ENCODE measurements at places on chromosomes 1 and 21.

DNA sequence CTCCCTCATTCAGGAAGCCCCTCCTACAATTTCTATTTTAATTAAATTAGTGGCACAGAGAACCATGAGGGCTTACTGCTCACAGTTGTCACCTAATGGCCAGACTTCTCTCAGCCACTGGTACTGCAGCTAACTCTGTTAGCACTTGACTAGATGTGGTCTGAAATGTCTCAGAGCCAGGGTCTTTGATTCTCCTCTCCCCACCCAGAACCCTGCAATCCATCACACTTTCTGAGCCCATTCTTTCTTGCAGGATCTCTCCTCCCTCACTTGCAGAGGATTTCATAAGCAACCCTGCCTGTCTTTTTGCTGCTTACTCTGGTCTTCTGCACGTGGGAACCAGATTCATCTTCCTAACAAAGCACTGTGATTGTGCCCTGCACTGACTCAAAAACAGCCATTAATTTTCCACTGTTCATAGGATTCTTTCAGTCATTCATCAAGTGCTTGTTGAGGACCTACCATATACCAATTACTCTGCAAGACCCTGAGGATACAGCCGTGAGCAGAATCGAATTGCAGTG, 108.4 kb downstream of the EDEM3 start:
- DNase-seq = no peak

- DNase-seq = no peak
Measured at GRCh38 chr21:33800753-33801423, 114.7 kb downstream of the ATP5PO start.

DNA sequence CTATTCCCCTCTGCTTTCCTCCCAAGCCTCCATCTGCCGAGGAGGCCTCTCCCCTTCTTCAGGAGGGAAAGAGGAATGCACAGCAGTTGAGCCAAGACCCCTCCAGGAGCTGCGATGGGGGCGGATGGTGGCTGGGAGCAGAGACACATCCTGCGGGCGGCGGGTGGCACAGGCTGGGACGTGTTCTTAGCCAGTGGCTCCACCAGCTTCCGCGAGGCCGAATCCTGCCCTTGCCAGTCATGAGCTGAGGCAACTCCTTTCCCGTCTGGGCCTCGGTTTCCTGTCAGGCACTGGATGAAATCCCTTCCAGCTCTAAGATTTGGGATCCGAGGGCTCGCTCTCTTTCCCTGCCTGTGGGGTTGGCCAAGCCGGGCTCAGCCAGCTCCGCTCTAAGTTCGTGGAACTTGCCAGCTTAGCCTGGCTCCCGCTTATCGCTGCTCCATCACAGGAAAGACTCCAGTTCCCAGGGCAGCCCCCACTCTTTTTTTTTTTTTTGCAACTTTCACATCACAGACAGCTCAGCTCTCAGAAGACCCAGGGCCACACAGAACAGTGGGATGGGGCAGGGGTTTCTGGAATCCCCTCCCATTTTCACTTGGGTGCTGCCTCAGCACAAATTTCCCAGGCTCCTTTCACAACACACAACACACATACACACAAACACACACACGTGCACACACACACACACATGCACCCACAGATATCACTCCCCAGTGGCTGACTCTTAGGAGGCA, 506 bp downstream of the MYOM3 start:
- DNase-seq = no peak

DNA sequence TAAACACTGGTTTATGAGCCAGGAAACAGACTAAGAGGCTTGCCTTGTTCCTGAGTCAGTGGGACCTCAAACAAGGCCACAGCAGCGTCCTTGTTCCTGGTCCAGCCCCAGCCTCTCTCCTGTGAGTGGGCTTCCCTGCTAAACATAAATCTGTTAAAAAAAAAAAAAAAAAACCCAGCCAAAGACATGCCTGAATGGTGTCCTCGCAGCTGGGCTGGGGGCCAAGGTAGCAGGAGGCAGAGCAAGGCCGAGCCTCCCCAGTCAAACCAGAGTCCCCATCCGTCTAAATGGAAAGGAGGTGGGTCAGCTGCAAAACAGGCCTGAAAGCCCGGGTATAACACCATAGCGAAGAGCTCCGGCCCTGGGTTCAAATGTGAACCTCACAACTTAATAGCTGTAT, 18.1 kb upstream of the IFFO2 start:
- DNase-seq = no peak

GRCh38 chr1:13733711-13734110, 33.7 kb downstream of the PRDM2 start:
- DNase-seq = no peak

GRCh38 chr21:27306791-27307775, 340.2 kb upstream of the ADAMTS5 start:
- DNase-seq = no peak

- DNase-seq = no peak
Measured at GRCh38 chr1:240765732-240766363, 153.9 kb upstream of the GREM2 start.

DNA sequence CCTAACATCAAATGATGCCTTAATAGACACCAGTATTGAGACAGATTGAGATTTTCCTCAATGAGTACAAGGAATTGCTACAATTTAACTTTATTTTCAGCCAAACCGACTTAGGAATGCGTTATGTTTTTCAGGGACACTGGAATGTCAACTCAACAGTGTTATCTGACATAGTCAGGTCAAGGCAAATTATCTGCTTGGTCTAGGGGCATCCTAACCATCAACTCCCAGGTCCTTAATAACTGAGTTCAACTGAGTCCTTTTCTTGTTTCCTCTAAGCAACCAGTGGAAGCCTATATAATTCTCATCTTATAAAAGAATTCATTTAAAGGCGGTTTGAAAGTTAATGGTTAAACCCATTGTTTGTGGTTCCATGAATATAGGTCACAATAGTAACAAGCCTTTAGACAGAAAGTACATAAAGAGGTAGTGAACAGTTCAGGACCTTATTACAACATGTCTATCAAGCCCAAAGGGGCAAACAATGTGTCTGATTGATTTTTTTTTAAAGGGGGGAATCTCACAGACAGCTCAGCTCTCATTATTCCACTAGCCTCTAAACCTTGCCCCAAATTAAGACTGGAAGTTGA, 32.3 kb upstream of the NR5A2 start:
- DNase-seq = no peak

GRCh38 chr1:47416319-47417169, 459 bp downstream of the FOXE3 start:
- no peak for DNase-seq

GRCh38 chr1:94892604-94893254, 34.2 kb downstream of the CNN3 start:
- DNase-seq = no peak

GRCh38 chr1:222326006-222326709, 221.7 kb downstream of the HHIPL2 start:
- no peak for DNase-seq

GRCh38 chr1:59225594-59226316, 71.1 kb upstream of the FGGY start:
- DNase-seq = no peak

DNA sequence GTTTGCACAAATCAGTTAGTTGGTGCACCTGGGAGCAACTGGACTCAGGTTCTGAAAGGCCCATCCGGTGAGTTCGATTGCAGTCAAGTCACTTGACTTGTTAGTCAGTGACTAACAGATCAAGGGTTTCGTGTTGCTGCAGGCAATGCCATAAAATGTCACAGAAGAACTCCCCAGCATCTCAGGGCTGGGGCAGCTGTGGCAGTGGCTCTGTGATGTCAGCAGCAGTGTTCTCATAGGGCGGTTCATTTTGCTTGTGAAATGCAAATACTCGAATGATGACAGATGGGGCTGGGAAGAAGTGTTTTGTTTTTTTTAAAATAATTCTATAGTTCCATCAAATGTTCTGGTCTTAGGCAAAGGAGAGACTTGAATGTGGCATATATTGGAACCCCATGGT, 287.8 kb downstream of the LMX1A start:
- DNase-seq = no peak

GRCh38 chr1:207073906-207074820, 14.5 kb upstream of the C4BPB start:
- DNase-seq = no peak

DNA sequence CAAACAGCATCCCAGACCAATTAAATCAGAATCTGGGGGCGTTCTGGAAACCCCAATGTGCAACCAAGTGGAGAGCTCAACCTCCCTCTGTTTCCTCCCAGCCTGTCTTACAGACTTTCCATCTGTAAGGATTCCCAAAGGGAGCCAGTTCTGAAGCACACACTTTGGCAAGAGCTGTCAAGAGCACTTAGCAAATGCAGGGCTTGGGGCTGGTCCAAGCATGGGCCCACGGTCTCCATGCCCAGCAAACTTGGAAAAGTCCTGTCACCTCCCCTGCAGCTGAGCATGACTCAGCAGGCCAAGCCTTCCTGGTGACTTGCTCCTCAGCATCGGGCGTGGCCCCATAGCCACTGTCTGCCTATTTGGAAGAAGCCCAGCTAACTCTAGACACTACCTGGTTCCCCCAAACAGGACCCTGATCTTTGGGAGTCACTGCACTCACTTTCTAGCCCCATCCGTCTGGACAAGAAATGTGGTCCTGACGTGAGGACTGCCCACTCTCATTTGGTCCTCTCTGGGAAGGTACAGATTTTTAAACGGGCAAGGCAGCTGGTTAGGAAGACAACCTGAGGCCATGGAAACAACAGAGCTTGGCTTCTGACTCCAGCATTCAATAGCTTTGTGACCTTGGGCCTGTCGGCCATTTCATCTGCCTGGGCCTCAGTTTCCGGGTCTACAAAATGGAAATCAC, 16.9 kb downstream of the SLC2A1 start:
- no peak for DNase-seq

DNA sequence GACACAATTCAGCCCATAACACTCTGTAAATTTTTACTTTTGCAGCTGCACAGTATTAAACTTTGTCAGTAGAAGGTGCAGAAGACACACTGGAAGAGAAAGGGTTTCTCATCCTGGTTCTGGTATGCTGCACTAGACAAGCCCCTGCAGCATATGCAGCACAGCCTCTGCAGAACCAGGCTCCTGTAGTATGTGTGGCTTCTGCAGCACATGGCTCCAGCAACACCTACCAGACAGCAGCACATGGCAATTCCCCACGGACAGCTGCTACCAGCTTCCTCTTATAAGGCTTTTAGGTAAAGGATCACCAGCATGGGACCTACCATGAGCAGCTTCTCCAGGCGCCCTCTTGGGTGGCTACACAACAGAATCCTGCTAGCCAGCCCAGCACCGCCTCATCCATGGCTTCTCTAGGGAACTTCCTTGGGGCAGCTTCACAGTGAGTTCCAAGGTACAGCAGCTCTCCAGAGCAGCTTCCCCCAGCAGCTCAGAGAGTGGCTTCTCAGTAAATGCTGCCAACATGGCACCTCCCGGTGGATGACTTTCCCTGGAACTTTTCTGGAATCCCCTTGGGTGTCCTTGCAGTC, 534.4 kb upstream of the CXADR start:
- DNase-seq = no peak

- DNase-seq = no peak
Measured at GRCh38 chr1:202244841-202245261, 51.3 kb downstream of the LGR6 start.

GRCh38 chr21:31879241-31879650, 6.4 kb downstream of the HUNK start:
- no peak for DNase-seq

- no peak for DNase-seq
Measured at GRCh38 chr1:108114033-108114599, 86.0 kb downstream of the SLC25A24 start.

GRCh38 chr1:63603810-63604209, 10.6 kb downstream of the PGM1 start:
- DNase-seq = no peak

DNA sequence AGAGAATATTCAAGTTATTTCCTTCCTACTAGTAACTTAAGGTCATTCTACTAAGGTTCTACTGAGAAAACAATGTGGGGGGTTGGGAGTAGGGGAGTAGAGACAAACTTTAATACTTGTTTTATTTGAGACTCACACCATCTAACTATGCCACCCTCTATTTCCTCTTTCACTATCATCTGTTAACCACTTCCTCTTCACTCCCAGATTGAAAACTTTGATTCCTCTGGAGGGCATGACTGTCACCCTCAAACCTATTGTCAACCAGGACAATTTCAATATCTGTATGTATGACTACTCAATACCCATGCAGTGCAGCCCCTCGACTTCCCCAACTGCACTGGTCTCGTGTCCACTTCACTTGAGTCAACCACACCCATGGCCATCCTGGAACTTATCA, 165.6 kb upstream of the POGK start:
- no peak for DNase-seq

DNA sequence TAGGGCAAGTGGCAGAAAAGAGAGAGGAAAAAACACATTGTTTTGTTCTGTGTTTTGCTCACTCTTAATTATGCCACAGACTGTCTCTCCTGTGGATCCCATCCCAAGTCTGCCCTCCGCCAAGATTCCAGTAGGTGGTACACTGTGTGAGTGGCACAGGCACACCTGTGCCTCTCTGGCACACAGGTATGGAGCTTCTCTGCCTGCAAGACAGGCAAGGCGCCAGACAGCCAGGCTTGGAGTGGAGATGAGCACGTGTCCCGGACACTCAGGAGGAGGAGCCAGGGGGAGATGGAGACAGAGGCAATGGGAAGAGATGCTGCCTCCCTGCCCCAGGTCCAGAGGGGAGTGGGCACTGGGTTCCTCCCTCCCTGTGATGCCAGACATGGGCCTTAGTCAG, 6.5 kb upstream of the GRIK3 start:
- no peak for DNase-seq

- no peak for DNase-seq
Measured at GRCh38 chr1:15412843-15413242, 3.2 kb downstream of the EFHD2 start.

DNA sequence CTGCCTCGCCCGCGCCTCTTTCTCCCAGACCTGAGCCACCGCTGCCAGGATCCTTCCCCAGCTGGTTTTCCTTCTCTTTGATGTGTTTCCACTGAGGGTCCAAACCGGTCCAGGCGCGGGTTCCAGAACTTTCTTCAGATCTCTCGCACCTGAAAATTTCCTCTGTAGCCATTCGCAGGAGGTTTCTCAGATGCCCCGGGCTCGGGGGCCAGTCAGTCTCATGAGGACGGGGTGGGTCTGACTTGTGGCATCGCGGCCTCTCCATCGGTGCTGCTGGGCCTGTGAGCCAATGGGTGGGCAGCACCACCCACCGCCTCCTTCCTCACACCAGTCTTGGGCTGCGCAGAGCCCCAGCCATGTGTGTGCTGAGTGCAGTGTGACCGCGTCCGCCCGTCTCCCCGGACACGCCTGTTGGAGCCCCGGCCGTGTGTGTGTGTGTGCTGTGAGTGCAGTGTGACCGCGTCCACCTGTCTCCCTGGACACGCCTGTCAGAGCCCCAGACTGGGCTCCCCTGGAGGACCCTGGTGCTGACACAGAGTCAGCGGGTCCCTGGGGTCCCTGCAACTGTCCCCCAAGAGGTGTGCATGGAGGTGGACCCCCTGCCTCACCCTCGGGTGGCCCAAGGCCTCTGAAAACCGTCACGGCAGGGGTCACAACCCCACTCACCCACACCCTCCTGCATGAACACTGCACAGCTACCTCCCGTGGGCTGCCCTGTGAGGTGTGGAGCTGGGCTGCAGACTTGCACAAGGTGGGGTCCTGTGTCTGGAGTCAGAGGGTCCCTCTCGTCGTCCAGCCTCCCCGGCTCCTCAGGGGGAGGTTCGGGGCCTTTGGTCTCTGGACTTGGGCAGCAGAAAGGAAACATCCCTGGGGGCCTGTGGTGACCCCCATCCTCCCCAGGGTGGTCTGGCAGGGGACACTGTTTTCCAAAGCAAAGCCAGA, 20.2 kb downstream of the COL18A1 start:
- no peak for DNase-seq
